Stimulated activated CD8-positive, alpha-beta memory T cell treated with anti-CD3 and anti-CD28 coated beads, Interleukin-4, amount 100 ng/mL, for 1 hour (primary cell): ENCODE measurements at places on chromosomes 6 and 20.

DNA sequence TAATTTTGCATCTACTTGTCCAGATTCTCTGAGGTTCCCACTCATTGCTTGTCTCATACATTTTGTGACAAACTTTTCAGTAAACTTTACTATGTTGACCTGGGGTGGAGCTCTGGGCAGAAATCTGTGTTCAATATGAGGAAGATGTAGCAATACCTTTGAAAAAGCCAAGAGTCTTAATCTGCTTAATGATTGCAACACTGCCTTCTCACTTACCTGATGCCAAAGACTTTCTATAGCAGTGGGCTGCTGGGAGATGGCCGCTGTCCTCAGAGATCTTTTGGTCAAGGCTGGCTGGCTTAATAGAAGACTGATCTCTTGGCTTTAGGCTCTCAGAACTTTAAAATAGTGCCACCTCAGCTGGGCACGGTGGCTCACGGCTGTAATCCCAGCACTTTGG is 70.1 kb upstream of the RBM24 start:
- DNase-seq = no peak

DNA sequence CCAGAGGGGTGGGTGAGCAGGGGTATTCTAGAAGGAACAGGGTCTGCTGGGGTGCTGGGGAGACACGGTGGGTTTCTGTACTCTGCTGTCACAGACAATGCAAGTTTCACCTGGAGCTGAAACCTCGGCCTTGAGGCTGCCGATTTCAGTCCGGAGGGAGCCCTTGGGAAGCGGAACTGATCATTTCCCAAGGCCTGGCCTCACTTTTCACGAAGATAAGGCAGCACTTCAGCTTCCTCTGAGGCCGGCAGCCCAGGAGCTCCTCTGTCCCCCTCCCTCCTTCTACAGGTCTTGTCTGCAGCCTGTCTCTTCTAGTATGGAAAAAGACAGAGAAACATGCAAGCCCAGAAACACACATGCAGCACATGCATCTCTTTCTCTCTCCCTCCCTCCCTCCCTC is 242.1 kb downstream of the CDC5L start:
- no peak for DNase-seq

DNA sequence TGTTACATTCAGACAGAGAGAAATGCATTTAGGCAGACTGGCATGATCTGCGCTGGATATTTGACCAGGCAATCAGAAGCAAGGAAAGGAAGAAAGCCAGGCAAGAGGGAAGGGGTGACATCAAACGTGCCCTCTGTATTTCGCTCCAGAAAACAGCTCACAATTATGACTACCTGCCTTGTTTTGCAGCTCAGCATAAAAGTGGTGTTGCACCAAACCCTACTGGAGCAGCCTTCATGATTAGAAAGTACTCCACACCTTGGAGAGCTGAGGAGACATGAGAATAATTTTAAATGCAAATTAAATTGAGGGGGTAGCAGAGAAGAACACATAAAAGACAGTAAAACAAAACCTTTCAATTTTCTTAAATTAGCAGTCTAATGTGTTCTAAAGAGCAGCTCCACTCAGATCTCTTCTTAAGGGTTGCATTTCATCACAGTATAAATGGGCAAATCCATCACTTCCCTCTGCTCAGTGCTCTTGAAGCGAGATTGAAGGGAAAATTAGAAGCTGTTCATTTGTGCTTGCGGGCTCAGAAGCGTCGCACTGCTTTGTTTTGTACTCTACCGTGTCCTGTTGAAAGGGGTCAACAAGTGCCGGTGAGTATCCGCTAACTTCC is at the start of gene PHACTR1:
Gene PHACTR1, plus strand, starts transcription at position 470 of the 619 bp plus-strand sequence.
- DNase-seq = no peak

GRCh38 chr20:47358039-47358671 is 1.7 kb upstream of the ZMYND8 start:
- DNase-seq = no peak

- no peak for DNase-seq
Measured at GRCh38 chr6:38209371-38210260, 390.1 kb downstream of the ZFAND3 start.

DNA sequence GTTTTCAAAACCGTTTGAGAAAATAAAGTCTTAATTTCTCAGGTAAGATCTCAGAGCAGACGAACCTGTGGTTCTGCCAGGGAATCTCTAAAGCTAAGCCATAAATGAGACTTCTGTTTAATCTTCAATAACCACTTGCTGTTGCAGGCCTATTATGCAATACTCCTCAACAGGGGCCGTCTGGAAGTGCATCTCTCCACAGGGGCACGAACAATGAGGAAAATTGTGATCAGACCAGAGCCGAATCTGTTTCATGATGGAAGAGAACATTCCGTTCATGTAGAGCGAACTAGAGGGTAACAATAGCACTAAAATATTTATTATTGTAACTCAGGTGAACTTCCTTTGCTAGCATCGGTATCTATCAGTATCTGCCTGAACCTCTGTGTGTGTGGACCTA is 223.7 kb downstream of the ARHGAP18 start:
- no peak for DNase-seq

GRCh38 chr20:58453391-58453790 is 61.8 kb downstream of the APCDD1L start:
- no peak for DNase-seq

DNA sequence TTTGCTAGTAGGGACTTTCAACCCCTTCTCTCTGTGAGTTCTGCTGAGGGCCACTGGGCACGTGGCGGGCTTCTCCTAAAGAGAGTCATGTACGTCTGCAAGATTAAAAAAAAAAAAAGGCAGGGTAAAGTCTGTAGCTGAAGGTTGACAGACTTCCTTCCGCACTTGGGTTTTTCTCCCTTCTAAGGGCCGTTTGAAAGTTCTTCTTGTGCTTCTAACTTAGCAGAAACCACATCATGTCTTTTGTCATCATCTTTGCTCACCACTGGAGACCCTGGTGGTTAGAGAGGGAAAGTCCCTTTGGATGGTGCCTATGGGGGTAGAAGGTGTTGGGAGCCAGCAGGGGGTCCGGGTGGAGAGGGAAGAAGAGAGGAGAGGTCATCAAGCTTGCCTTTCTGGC is 31.4 kb downstream of the PRDM1 start:
- DNase-seq = no peak

DNA sequence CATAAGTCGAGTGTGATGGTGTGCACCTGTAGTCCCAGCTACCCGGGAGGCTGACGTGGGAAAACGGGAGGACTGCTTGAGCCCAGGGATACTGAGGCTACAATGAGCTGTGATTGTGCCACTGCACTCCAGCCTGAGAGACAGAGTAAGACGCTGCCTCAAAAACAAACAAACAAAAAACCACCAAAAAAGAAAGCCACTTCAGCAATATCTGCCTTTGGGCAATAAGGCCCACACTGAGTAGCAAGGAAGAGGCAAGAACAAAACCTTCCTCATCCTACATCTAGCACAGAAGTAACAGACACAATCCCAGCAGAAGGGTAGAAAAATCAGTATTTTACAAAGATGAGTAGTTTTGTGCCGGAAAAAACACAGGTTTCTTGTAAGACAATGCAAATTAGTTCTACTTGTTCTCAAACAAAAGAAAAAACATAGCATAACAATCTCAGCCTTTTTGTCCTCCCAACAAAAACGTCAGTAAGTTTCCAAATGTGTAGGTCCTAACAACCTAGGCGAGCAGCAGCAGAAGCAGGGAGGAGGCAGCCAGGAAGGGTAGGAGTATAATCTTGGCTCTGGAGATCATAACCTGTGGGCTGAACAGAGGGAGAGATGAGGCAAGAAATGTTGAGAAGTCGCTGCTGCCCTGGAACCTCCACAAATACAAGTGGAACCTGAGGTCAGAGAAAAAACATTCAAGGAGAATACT is 5.7 kb downstream of the PPP1R10 start:
- DNase-seq = no peak

DNA sequence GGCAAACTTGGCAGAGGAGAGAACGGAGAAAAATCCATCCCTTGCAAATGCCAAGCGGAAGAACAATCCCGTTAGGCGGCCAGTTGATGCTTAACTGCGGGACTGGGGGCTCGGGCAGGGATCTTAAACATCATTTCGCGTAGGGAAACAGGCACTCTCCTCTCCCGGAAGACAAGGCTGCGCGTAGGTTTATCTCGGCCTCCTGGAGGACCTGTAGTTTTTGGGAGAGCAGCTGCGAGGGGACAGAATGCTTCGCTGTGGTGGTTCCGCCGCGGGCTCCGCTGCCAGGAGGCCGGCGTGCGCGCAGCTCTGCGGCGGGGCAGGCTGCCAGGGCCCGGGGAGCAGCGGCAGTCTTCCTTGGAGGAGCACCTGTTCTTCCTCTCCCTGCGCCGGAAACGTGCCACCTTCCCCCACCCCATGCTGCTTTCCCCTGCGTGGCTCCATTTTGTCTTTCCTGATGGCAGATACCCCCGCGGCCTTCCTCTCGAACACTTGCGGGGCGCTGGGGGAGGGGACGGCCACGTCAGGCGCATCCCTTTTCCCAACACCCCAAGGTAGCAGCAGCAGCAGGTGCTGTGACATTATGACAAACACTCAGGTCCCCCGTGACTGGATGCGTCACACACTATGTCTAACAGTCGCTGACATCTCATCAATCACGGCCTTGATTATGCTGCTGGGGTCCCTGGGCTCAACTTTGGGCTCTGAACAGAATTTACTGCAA is 230.7 kb upstream of the BTBD3 start:
- no peak for DNase-seq

- no peak for DNase-seq
Measured at GRCh38 chr6:139778106-139778505, 403.7 kb upstream of the CITED2 start.

- DNase-seq = no peak
Measured at GRCh38 chr20:49824206-49824605, 11.6 kb downstream of the SLC9A8 start.

GRCh38 chr20:32274359-32274758 is 3.1 kb upstream of the KIF3B start:
- DNase-seq = no peak

DNA sequence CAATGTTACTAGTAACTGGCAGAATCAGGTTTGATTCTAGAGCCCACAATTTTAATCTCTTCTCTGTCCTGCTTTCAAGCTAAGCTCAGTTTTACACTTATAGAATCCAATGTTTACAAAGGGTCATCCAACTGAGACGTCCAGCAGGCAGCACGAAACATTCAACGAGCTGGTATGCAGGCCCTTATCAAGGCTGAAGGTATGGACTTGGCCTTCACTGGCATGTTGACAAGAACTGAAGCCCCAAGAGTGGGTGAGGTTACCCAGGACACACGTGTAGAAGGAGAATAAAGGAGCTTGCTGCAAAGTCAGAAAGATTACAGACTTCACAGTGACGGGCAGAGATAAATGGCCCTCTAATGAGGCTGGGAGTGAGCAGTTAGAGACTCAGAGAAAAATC is 187.4 kb downstream of the KIF16B start:
- DNase-seq = no peak

DNA sequence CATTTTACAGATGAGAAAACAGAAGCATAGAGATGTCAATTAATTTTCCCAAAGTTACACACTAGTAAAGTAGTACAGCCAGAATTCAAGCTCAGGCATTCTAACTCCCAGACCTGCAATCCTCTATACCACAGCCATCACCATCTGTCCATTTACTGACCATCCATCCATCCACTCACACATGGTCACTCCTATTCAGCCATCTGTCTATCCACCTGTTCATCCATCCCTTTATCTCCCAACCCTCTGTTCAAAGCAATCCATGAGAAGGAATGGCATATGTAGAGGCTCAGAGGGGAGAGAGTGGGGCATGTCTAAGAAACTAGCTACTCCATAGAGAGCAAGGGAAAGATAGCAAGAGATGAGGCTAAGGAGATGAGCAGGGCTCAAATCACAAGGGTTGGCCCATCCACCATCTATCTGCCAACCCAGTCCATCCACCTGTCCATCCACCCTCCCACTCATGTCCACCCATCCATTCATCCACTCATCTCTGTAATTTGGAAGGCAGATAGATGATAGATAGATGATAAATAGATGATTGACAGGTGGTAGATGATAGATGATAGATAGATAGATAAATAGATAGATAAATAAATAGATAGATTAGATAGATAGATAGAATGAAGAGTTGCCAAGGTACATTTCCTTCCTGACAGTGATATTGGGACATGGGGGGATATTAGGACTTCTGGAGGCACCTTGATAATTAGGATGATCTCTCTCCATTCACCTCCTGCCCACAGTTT is 12.2 kb upstream of the C6orf132 start:
- no peak for DNase-seq
